ENCODE measurements at places on chromosomes 3 and 15.

DNA sequence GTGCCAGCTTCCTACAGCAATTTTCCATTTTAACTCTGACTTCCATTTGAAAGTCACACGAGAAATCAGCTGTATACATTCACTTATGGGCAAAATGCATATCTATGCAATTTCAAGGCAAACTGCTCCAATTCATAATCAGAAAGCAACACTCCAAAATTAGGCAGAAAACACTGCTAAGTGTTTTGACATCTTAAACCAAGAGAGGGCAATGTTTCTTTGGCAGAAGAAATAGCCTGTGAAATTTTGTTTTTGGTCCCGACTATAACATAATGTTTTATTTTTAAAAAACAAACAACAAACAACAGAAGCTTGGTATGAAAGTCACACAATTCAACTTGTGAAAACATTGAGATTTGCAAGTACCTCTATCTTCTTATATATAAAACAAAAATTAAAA is 42.6 kb downstream of the GOLIM4 start:
- DNase-seq = no peak

- no peak for DNase-seq
These were observed 23.5 kb downstream of the PTH1R start for GRCh38 chr3:46901061-46901460.

- no peak for DNase-seq
These were observed 237.0 kb downstream of the UACA start for GRCh38 chr15:70526221-70526973.

- no peak for DNase-seq
These were observed 171.1 kb downstream of the CHDH start for GRCh38 chr3:53675022-53675697.

- DNase-seq = no peak
These were observed 56.7 kb upstream of the MYRIP start for GRCh38 chr3:39752751-39753150.
